ENCODE measurements at places on chromosomes 2 and 18.

- DNase-seq = no peak
Observed at GRCh38 chr2:85649201-85650190, 18.5 kb downstream of the SFTPB start.

GRCh38 chr2:74297391-74297790 is 45.8 kb downstream of the SLC4A5 start:
- DNase-seq = no peak

DNA sequence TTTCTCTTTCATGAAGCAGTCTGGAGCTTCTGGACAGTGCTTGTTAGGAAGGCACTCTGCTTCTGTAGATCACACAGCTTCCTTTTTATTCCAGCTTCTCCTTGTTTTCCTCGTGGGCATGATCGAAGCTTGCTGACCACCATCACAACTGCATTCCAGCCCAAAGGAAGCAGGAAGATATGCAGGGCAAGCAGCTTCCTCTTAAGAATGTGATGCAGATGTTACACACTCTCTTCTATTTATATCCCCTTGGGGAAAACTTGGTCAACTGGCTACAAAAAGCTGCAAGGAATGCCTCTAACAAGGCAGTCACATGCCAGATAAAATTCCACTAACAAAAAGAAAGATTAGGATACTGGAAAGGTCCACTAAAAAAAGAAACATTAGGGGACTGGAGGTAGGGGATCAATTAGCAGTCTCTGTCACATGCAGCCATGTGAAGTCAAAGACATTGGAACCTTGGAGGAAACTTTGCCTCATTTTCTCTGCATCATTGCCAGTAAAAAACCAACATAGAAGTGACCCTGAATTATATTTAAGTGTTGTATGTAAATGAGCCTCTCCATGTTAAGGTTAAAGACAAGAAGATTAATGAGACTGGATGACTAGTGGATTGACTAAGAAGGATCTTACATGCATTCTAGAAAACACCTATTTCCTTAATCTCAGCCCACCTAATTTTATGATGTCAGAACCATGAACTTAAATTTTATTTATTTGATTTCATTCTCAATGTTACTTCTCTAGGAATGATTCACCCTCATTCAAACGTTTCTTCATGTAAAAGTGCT is 98.3 kb downstream of the NAB1 start:
- no peak for DNase-seq

- DNase-seq = no peak
Observed at GRCh38 chr2:21759819-21760218, 636.1 kb downstream of the TDRD15 start.

DNA sequence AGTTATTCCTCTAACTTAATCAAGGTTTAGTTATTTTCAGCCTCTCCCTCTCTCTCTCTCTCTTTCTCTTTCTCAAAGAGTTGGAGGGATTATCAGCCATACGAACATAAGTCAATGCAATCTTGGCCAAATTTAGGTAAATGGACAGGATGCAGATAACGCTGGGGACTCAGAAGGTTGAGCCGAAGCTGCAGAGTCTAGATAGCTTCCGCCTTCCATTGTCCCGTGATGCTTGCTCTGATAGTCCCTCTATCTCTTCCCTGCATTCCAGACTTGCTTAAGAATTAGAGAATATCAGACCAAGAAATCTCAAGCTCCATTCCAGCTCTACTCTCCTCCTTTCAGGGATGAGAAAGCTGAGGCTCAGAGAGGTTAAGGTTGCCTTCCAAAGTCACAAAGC is 502.8 kb upstream of the TNP1 start:
- DNase-seq = no peak

GRCh38 chr2:47664817-47665216 is 118.1 kb upstream of the MSH6 start:
- no peak for DNase-seq

All from T follicular helper cell (primary cell).